ENCODE measurements at places on chromosomes 2 and 18.

- no peak for DNase-seq
Observed at GRCh38 chr2:160375802-160376469, 117.7 kb downstream of the RBMS1 start.

DNA sequence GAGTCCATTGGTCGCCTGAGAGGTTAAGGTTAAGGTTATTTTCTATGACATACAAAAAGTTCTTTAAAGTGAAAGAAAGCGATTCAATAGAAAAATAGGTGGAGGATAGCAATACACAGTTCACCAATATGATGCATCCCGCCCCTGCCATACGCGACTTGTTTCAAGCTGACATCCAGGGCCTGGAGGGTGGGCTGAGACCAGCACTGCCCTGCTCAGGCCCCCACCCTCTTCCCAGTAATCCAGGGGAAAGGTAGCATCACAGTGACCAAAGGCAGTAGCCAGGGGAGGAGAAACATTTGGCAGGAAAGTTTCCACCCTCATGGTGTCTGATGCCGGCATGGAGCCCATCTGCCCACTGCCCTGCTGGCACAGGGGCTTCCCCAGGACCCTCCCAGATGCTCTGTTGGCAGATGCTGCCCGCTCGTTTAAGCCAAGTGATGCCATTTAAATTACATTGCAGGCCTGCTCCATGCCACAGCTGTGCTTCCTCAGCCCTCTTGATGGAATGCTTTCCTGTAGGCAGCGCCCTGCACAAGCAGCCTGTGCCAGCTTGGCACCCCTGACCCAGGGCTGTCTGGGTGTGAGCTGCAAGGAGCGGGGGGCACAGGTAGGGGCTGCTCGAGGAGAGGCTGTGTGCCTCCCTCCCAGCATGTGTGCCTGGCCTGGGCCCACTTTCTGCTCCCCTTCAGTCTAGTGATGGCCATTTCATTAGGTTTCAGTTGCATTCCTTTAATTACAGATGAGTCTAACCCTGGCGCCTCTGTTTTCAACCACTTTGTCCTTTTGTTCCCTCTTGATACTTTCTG is 10.7 kb upstream of the ANO7 start:
- DNase-seq, result no peak

DNA sequence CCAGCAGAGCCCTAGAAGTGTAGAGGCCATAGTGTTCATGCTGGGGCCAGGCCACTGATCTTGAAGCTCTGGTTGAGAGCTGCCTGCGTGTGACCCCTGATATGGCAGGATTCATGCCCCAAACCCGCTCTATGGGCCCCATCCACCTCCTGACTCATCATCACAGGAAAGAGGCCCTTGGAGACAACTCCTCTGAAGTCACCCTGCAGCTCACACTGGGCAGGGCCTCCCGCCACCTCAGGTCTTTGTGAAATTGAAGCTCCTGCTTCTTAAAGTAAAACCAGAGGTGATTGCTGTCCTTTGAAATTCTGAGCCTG is 12.0 kb upstream of the TUBB6 start:
- DNase-seq, result no peak

- no peak for DNase-seq
Observed at GRCh38 chr18:711310-711656, 1.1 kb downstream of the ENOSF1 start.

DNA sequence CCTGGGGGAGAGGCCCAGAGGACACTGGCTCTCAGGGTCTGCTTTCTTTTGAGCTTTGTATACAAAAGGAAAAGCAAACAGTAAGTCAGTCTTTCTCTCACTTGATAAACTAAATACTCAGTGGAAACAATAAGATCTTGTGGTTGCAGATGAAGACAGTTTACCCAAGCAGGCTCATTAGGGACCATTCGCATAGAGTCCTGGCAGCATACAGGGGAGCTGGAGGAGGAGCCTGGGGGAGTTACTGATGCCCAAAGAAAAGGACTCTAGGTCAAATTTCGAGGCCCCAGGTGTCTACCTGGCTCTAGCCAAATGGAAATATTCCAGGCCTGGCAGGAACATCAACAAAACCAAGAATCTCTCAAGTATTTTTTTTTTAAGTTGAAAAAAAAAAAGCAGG is 225.3 kb downstream of the CNTNAP5 start:
- DNase-seq, result no peak

DNA sequence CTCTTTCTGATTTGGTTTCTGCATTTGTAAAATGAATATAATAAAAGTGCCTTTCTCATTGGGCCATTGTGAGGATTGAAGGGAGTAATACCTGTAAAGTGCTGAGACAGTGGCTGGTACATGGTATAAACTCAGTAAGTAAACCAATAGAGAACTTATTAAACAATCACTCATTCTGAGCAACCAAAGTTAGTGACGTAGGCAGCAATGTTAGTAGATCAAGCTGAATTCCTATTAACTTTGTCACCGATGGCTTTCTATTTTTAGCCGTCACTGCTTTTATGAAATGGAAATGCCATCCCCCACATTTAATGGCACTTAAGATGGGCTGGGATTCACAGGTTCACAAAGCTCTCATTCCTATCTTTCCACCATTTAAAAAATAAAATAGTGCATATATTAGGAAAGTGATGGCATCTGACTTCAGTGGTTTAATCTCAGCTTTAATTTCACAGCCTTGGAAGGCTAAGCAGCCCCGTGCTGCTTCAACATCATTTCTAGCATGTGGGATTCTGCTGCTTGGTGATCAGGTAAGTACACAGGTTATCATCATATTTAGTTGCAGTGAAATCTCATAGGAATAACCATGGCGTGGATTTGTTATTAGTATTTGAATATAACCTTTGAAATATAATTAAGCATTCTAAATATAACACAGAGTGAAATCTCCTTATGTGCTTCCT is 17.6 kb upstream of the PPP4R1 start:
- no peak for DNase-seq

DNA sequence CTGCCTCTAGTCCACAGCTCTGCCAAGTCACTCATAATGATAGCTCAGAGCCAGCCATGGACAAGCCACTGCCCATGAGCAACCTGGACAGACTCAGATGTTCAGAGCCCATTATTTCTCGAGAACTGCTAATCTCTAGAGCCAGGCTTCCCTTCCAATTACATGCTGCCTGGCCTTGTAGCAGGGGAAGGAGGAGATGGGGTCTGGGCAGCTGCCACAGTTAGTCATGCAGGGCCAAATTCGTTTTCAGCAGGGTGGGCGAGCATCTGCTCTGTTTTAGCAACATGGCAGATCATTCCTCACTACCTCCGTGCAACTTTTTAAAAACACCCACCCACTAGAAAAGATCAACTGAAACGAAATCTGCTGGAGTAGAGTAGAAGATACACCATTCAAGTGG is 141.8 kb downstream of the MYO5B start:
- no peak for DNase-seq

DNA sequence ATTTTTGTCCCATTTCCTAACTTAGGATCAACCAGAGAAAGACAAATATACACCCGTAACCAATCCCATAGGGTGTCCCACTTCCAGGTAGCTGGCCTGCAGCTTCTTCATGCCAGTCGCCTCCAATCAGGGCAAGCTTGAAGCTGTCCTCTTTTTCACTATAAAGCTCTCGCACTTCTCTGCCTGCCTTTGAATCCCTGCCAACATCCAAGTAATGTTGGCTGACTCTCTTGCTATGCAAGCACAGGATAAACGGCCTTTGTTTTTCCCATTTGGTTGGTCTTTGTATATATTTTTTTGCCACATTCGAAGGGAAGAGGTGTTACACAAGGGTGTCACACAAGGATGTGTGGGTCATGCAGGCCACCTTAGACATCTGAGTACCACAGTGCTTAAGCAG is 388.8 kb downstream of the CBLN2 start:
- DNase-seq, result no peak

- no peak for DNase-seq
Observed at GRCh38 chr2:159454185-159454584, 162.2 kb downstream of the BAZ2B start.

DNA sequence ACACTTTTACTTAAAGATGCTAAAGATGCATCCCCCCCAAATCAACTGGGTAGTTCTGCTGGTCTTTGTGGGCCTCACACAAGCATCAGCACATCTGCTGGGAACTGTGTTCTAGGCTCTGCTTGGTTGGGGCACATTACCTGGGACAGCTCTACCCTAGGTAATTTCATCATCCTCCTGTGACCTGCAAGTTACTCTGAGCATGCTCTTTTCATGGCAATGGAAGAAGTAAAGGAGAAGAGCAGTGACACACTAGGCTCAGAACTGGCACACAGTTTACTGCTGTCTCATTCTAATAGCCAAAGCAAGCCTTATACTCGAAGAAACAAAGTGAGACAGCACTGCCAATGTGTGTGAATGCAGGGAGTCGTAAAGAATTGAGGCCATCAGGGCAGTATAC is 376.7 kb downstream of the XIRP2 start:
- no peak for DNase-seq

DNA sequence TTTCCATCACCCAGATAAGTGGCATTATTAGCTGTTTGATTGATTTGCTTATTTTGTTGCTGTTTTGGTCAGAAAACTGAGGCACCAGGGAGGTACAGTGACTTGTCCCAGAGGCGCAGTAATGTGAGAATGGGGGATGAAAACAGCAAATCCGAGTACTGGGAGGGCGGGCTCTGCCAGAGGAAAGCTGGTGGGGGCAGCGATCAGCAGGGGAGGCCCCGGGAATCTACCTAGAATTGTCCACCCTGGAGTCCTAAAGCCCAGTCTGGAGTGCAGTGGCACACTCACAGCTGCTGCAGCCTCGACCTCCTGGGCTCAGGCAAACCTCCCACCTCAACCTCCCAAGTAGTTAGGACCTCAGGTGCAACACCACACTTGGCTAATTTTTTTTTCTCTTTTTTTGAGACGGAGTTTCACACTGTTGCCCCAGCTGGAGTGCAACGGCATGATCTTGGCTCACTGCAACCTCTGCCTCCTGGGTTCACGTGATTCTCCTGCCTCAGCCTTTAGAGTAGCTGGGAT is 17.0 kb upstream of the PTMA start:
- DNase-seq, result no peak

- no peak for DNase-seq
Observed at GRCh38 chr2:49028101-49028500, 126.2 kb downstream of the FSHR start.

DNA sequence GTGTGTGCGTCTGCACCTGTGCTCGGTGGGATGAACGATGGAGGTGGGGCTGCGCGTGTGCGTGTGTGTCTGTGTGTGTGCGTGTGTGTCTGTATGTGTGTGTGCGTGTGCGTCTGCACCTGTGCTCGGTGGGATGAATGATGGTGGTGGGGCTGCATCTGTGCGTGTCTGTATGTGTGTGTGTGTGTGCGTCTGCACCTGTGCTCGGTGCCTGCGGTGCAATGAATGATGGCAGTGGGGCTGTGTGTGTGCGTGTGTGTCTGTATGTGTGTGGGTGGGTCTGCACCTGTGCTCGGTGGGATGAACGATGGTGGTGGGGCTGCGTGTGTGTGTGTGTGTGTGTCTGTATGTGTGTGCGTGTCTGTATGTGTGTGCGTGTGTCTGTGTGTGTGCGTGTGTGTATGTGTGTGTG is 48.5 kb upstream of the CTDP1 start:
- DNase-seq, result no peak

GRCh38 chr2:202148515-202149154 is 75.6 kb downstream of the KIAA2012 start:
- no peak for DNase-seq

DNA sequence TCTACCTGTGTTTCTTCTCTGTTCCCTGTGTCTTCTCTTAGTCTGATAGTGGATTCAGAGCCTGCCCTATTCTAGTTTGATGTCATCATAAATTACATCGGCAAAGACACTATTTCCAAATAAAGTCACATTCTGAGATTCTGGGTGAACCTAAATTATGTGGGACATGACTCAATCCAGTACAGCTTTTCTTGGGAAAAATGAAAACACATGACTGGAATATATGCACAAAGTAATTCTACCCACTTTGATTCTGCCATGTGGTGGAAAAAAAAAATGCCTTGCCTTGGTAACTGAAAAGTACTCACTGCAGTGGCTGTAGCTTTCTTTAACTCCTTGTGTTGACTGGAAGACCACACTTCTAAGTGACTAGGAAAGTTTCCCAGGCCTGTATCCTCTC is 73.7 kb downstream of the LRATD1 start:
- no peak for DNase-seq

DNA sequence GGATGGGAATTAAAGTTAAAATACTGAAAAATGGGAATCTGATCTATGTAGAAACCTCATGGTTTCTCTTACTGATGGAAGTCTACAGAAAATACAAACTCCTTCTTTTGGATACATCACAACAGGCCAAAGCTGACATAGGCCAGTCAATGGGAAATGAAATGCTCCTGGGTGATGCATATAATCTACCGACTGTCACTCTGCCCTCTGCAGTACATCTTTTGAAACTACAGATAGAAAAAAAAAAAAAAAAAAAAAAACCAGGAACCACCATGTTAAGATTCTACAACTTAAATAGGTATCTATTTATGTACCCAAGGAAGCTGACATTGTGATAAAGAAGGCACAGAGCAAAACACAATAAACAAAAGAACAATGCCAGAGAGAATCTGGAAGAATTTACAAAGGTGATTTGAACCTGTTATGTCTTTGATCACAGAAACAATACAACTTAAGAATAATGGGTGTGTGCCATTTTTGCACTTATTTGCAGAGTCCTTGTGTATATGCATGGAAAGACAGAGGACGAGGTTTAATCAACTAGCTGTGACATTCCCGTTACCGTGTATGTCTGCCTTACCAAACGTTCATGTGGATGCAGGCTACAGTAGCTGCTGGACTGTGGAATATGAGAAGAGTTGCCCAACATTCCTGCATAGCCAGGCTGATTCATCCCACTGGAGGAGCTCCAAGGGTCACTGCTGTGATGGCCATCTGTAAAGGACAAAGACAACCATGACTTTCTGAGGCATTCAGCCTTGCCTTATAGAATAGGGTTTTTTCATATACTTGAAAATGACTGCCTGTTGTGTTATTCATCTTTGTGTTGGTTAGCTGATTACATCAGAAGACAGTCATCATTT is 312.7 kb downstream of the TCF4 start:
- no peak for DNase-seq

DNA sequence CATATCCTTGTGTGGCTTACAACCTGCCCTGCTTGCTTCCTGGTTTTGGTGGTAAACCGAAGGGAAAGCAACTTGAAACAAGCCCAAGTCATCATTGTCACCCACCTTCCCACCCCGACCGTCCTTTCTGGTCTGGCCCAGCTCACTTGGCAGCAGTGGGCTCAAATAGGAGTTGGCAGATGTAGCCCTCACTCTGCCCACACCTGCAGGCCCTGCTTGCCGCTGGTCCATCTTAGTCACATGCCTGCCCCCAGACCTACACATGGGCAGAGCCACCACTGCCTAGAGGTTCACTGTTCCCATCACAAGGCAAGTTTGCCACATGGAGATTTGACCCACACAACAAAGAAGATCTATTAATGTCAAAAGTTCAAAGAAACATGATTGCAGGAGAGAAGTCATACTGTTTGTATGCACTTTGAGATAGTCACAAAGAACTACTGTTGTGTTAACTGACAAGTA is 9.3 kb downstream of the EIPR1 start:
- no peak for DNase-seq

DNA sequence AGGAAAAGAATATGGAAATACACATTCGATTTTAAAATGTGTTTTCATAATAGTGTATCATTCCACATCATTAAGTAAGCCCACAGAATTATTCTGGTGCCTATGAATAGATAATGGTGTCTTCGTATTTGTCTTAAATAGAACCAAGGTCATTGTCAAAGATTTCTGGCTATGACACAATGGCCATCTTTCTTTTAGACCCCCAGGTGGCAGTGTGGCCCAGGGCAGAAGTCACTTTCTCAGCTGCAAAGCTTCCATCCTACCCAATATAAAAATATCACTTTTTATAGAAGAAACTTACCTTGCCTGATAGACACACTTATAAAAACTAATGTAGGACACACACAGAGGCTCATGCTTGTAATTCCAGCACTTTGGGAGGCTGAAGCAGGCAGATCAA is 57.5 kb downstream of the ZRANB3 start:
- DNase-seq, result no peak

Data from stimulated activated CD4-positive, alpha-beta T cell treated with anti-CD3 and anti-CD28 coated beads, Interleukin-12 subunit alpha, Interleukin-12 subunit beta, amount 100 ng/mL, for 48 hours (primary cell).